IMR-90 (cell line): ENCODE measurements at places on chromosomes 4 and X. TPM values are rescaled to one million over a fixed set of nuclear protein-coding genes. Genes with fewer than 3 reads are reported as not detected.

GUCY1A1 gene
- 0.28 and 0.54 TPM in 2 replicates for total RNA-seq

CAMK2D gene
- 156 and 181 TPM in 2 replicates for total RNA-seq

SYTL5 gene
- 0.54 and 0.56 TPM in 2 replicates for total RNA-seq

RAB40AL gene
- total RNA-seq: 0.28 and 0.36 TPM in 2 replicates

IL2 gene
- total RNA-seq: not detected in 2 replicates

MAGEA8 gene
- total RNA-seq: not detected in 2 replicates

CT45A2 gene
- total RNA-seq: not detected in 2 replicates

RAB33B gene
- 7.3 and 11.4 TPM in 2 replicates for total RNA-seq

SMIM20 gene
- 13.6 and 24.4 TPM in 2 replicates for total RNA-seq
